Endothelial cell of umbilical vein (primary cell): ENCODE measurements at places on chromosomes 12 and 14. TPM values are rescaled to one million over a fixed set of nuclear protein-coding genes. Genes with fewer than 3 reads are reported as not detected.

The ZDHHC17 gene
- 23.6 and 26.9 TPM in 2 replicates for total RNA-seq

DNA sequence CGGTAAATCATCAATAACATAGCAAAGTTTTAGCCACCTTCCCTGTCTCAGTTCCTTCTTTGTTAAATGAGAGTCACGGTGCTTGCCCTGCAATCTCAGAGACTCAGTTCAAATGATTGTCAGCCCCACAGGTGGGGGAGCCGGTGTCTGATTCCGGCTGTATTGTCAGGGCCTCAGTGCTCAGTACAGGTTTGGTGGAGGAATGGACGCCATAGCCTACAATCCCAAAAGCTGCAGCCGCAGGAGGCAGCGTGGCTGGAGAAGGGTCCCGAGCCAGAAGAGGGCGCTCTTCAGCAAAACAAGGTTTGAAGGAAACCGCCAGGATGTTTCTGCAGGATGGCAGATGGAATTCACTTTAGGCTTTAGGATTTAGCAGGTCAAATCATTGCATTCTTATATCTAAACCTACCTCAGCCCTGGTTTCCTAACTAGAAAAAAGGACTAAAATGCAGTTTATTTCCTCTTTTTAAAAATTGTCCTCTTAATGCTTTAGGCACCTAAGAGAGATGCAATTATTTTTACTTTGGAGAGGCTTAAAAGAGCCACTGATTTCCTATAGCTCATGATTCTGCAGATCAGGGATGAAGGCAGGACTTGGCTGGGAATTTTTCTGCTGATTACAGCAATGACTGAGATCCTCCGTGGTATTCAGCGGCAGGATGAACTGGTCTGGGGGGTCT, 29.2 kb downstream of the FOS start:
- H3K36me3 ChIP-seq: no peaks in the 10 kb centered on the region
- H3K4me1 ChIP-seq: peaks cover 3% of the 10 kb centered on the region
- DNase-seq: peak; percentile 77
- H3K27ac ChIP-seq: no peak overlapping the region
- H3K4me3 ChIP-seq: no peak overlapping the region
- H3K27me3 ChIP-seq: no peaks in the 10 kb centered on the region

The TMTC2 gene
- total RNA-seq: 5.9 and 7.8 TPM in 2 replicates

The OTOGL gene
- 2.0 and 3.1 TPM in 2 replicates for total RNA-seq

DNA sequence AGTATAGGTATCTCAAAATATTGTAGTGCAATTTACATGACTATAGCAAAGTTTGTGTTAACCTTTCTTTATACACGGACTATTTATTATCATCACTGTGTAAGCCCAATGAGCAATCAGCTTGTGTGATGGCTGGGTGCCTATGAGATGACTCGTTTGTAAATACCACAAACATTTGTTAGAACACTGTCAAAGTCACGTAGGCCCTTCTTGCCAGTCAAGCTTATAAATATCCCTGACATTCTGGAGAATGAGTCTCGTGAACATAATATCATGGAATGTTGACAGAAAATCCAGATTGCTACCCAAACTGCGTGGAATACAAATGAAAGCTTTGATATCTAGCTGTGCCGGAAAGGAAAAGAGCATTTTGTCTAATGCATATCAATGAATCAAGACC, 648.3 kb upstream of the MDGA2 start:
- H3K27me3 ChIP-seq: no peaks in the 10 kb centered on the region
- H3K4me1 ChIP-seq: no peaks in the 10 kb centered on the region
- no peak for DNase-seq

DNA sequence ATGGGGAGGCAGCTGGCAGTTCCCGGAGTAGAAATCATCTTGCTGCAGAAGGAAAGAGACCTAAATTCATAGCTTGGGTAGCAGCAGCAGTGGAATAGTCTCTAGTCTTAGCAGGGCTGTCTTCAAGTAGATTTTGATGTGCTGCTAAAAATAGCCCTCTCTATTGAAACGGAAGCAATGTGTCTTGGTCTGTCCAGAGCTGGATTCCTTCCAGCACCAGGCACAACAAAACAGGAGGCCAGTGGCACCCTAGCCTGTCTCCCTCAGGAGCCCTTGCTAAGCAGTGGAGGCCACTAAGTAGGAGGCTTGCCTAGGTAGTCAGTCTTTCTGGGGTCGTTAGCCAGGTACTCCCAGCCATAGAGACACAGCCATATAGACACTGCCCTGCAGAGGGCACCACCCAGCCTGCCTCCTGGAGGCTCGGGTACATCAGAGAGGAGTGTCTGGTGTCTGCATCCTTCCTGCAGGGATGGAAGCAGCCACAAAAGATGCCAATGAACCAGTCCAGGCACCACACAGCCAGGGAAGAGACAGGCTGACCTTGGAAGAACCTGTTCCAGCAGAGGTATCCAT, 97.5 kb downstream of the CRACR2A start:
- no peak overlapping the region for H3K27ac ChIP-seq
- no peaks in the 10 kb centered on the region for H3K27me3 ChIP-seq
- no peak overlapping the region for H3K4me3 ChIP-seq
- peak; percentile 4 for DNase-seq
- no peaks in the 10 kb centered on the region for H3K36me3 ChIP-seq
- no peaks in the 10 kb centered on the region for H3K4me1 ChIP-seq

DNA sequence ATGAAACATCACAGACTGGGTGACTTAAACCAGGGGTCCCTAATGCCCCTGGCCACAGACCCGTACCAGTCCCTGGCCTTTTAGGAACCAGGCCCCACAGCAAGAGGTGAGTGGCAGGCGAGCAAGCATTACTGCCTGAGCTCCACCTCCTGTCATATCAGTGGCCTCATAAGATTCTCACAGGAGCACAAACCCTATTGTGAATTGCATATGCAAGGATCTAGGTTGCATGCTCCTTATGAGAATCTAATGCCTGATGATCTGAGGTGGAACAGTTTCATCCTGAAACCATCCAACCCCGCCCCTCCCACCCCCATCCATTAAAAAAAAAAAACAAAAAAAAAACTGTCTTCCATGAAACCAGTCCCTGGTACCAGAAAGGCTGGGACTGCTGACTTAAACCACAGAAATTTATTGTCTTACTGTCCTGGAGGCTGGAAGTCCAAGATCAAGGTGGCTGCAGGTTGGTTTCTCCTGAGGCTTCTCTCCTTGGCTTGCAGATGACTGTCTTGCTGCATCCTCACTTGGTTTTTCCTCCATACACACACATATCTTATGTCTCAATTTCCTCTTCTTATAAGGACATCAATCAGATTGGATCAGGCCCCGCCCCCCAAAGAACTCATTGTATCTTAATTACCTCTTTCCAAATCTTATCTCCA, 235.9 kb downstream of the CHST11 start:
- H3K4me3 ChIP-seq: no peak overlapping the region
- DNase-seq: no peak
- no peaks in the 10 kb centered on the region for H3K27me3 ChIP-seq
- H3K27ac ChIP-seq: no peak overlapping the region
- H3K4me1 ChIP-seq: peaks cover 10% of the 10 kb centered on the region

DNA sequence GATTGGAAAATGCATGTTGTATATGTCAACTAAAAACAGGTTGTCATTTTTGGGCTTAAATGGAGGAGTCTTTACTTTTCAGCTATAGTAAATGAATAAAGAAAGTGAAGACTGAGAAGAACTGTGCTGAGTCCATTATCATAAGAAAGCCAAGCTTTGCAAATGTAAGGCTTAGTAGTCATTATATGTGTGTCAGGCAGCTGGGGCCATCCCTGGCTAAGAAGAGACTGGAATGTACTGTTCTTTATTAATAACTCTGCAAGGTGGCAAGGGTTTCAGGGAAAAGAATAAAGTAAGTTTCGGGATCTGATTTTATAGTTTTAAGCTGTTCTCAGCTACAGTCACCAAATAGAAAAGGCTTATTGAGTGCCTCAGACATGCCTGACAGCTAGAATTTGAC, 48.7 kb downstream of the SRGAP1 start:
- H3K4me1 ChIP-seq: peaks cover 10% of the 10 kb centered on the region
- no peaks in the 10 kb centered on the region for H3K27me3 ChIP-seq
- no peak for DNase-seq
- H3K4me3 ChIP-seq: no peak overlapping the region

- H3K4me3 ChIP-seq: no peak within 1 kb of the TSS
- no peaks in the 10 kb centered on the region for H3K27me3 ChIP-seq
- no peak for DNase-seq
- H3K4me1 ChIP-seq: no peaks in the 10 kb centered on the region
Measured at GRCh38 chr14:46651526-46652144, at the start of gene RPL10L. Gene RPL10L, minus strand, starts transcription at chr14:46651781. Its CDS starts 45 bp downstream, at chr14:46651736.

The CCDC175 gene
- not detected in 2 replicates for total RNA-seq

GRCh38 chr12:53560351-53560750, 53.1 kb upstream of the NPFF start:
- DNase-seq: peak; percentile 84
- no peaks in the 10 kb centered on the region for H3K36me3 ChIP-seq
- H3K27me3 ChIP-seq: no peaks in the 10 kb centered on the region
- peaks cover 28% of the 10 kb centered on the region for H3K4me1 ChIP-seq

The P2RX7 gene
- 5.1 and 8.1 TPM in 2 replicates for total RNA-seq

The PKP2 gene
- 6.5 and 9.1 TPM in 2 replicates for total RNA-seq
